Activated CD4-positive, alpha-beta T cell treated with anti-CD3 and anti-CD28 coated beads, Interleukin-10, Interleukin-2, amounts not matched to agents 100 ng/mL and 50 ng/mL, durations not matched to agents 16 hours and 8 hours (primary cell): ENCODE measurements at places on chromosomes 4 and X.

- DNase-seq = no peak
These were observed 4.7 kb upstream of the TCEAL1 start for GRCh38 chrX:103624111-103624510.

GRCh38 chr4:143473334-143474126, 40.0 kb upstream of the SMARCA5 start:
- DNase-seq = no peak

DNA sequence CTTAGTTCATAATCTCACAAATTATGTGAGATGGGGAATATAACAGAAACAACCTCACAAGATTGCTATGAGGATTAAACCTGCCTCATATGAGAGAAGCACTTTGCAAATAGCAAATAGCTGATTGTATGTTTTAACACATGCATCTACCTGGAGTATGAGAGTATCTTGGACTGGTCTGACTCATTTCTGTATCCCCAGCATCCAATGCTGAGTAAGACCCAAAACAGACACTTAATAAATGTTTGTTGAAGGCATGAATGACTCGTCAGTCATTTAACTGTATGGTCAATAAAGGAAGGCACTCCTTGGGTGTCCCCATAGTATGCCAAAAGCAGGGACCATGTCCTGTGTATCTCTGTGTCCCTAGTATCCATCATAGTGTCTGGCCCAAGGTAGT, 350.9 kb upstream of the F9 start:
- DNase-seq = peak; percentile 26

DNA sequence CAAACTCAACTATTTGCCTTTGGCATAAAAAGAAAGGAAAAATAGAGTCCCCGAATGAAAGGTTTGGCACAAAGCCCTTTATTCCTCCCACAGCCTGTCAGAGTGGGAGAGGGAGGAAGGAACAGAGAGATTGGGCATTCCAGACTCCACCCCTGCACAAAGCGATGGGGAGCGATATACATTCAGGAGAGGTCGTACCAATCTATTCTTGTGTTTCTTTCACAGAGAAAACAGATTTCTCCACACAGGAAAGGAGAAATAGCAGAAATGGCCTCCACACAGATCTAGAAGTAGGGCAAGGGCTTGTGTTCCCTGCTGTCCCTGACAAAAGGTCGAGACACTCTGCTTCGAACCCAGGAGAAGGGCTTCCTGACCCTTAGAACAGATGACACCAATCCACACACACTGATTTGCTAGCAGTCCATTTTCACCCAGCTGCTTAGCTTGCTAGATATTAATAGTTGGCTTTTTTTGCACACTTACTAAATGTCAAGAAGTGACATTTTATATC, 197.4 kb downstream of the MAML3 start:
- no peak for DNase-seq

DNA sequence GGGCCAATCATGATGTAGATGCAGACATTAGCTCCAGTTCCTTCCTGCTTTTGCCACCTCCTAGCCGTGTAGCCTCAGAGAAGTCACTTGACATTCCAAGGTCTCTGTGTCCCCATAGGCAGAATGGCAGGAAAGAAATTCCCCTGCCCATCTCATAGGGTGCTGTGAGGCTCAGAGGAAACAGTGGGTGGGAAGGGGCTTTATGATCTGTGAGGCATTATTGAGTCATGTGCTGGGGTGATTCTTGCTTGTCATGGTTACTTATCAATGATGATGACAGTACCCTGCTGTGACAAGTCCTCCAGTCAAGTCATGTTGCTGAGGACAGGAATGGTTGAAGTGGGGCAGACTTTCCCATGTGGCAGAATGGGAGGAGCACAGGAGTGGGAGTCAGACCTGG, 63.7 kb downstream of the MSX1 start:
- DNase-seq = no peak

- DNase-seq = no peak
These were observed 89.2 kb downstream of the NHS start for GRCh38 chrX:17464194-17464593.

GRCh38 chrX:139751053-139751452, 43.1 kb upstream of the MCF2 start:
- DNase-seq = no peak

- DNase-seq = no peak
These were observed 173.9 kb upstream of the KLF3 start for GRCh38 chr4:38489924-38490639.

DNA sequence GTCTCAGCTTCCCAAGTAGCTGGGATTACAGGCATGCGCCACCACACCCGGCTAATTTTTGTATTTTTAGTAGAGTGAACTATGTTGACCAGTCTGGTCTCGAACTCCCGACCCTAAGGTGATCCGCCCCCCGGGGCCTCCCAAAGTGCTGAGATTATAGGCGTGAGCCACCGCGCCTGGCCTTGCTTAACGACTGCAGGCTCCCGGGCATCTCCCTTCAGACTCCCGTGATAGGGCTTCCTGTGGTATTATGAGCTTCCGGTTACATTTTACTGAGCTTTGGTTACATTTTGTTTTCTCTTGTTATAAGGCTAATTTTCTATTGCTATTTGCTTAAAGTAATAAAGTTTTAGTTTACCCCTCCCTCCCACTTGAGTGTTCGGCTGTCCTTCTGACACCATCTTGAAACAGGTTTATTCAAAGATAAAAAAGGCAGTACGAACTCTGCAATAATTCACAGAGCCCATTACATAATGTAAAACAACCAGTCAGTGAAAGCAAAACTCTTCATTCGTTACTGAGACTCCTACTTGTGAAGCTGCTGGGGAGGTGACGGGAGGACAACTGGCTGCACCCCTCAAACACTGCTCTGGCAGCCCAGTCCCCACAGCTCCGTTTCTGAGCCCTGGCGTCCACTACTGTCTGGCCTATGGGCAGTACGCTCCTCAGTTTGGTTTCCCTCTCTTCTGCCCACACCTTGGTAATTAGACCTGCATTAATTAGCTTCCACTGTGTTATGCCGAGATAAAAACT, 795.7 kb upstream of the SLIT2 start:
- no peak for DNase-seq

DNA sequence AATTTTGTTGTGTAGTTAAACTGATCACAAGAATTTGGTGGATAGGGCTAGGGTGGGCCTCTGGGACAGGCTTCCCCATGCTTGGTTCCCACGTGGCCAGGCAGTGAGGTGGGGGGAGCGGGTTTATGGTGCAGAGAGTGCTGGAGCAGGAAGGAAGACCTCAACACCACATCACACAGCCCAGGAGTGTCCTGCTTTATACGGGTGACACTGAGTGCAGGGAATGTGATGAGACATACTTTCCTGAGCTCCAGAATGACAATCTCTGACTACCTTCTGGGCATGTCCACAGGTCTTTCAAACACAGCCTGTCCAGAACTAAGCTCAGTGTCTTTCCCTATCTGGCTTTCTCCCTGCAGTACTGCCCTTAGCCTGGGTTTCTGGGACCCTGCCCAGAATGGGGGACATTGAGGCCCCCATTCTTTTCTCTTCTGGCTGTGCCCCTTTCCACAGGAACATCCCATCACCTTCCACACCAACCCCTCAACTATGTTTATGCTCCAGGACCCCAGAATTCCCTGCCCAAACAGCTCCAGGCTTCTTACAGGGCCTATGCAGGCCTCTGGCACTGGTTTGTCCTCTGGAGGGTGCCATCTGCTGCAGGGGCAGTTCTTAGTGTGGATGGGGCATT, 36.5 kb upstream of the RASL11B start:
- no peak for DNase-seq

DNA sequence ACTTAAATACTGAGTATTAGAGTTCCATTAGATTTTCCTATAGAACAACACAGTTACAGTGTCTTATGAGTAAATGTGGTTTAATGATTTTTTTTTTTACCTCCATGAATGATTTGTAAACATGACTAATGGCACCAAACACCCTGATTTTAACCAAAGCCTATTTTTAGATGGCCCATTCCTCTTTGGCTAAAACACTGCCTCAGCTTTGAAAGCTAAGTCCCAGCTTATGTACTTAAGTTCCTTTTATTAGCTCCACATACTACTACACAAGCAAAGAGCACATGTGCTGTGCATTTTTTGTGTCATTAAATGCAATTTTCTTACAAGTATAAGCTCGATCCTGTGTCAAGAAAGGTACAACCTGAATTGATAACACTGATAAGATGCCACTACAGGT, 575.6 kb upstream of the PITX2 start:
- no peak for DNase-seq

DNA sequence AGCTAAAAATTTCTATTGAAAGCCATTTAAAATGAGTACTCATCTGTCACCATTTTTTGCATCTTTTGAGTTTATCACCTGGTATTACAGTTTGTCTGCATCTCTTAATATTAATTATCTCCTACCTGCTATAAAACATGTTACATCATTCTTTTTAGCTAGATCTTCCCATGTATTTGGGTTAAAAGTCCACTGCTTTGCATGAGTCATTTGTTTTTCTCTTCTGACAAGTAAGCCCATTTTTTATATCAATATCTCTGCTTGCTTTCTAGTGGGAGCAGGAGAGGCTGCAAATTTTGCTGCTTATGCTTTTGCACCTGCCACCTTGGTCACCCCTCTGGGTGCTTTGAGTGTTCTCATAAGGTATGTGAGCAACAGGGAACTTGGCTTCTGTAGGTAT, 16.1 kb downstream of the NIPAL1 start:
- no peak for DNase-seq
